ENCODE measurements at places on chromosomes 3 and 15. TPM values are rescaled to one million over a fixed set of nuclear protein-coding genes. Genes with fewer than 3 reads are reported as not detected.

TTLL13 gene
- 0.06 TPM for total RNA-seq

NUSAP1 gene
- 155 TPM for total RNA-seq

GPR171 gene
- not detected for total RNA-seq

LIPC gene
- 0.43 TPM for total RNA-seq

SPATA12 gene
- 0.14 TPM for total RNA-seq

DOCK3 gene
- 0.02 TPM for total RNA-seq

DNA sequence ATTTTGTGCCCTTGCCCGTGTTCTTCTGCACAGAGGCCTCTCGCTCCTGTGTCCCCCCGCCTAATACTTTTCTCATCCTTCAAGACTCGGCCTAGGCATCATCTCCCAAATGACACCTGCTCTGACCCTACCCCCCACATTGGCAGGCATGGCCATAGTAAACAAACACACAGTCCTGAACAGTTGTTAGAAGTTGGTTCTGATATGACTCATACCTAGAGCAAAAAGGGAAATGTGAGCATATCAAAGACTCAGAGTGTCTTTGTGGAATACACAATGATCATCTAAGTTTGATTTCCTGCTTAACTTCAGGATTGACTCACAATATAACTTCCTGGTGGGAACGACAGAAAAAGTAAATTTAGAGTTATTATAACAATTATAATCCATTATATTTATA is 120.5 kb downstream of the POLR2M start:
- no peak for DNase-seq

DNA sequence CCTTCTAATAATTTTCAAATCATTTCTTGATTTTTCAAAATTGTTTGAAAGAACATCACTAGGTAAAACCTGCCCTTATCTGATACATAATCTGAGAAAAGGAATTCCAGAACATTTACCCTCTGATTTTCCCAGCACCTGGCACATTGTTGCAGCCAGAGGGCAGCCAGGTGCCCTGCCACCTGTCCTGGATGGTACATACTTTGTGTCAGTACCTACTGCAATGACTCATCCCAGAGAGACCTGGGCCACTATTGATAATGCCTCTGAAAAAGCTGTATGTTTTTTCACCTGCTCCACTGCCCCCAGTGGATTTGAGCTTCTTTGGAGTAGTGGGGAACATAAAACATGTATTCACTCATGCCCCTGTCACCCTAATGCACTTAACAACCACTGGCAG is 648.9 kb upstream of the GBE1 start:
- no peak for DNase-seq

GRCh38 chr3:128794770-128795649 is 69.0 kb downstream of the RAB7A start:
- DNase-seq, result peak; percentile 61

GRCh38 chr3:38648024-38648658 is 1.3 kb downstream of the SCN5A start:
- no peak for DNase-seq

- DNase-seq, result no peak
These were observed 566.0 kb downstream of the GBE1 start for GRCh38 chr3:81195478-81195877.

DNA sequence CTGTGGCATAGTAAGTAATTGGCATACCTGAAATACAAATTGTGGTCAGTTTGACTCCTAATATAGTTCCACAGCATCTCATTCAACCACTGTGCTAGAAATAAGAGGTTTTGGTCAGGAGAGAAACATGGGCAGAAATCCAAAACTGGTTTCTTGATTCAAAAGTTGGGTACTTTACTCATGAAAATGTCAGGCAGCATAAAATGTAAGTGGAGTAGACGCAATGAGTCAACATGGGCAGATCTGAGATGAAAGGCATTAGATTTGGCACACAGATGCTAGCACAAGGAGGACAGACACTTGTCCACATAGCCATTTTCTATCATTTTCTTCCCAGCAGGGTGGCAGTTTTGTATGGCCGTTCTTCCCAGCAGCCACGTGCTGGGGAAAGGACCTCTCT is 255.8 kb upstream of the CDIN1 start:
- no peak for DNase-seq

- peak; percentile 6 for DNase-seq
These were observed 10.7 kb upstream of the TASOR start for GRCh38 chr3:56693750-56694149.

DNA sequence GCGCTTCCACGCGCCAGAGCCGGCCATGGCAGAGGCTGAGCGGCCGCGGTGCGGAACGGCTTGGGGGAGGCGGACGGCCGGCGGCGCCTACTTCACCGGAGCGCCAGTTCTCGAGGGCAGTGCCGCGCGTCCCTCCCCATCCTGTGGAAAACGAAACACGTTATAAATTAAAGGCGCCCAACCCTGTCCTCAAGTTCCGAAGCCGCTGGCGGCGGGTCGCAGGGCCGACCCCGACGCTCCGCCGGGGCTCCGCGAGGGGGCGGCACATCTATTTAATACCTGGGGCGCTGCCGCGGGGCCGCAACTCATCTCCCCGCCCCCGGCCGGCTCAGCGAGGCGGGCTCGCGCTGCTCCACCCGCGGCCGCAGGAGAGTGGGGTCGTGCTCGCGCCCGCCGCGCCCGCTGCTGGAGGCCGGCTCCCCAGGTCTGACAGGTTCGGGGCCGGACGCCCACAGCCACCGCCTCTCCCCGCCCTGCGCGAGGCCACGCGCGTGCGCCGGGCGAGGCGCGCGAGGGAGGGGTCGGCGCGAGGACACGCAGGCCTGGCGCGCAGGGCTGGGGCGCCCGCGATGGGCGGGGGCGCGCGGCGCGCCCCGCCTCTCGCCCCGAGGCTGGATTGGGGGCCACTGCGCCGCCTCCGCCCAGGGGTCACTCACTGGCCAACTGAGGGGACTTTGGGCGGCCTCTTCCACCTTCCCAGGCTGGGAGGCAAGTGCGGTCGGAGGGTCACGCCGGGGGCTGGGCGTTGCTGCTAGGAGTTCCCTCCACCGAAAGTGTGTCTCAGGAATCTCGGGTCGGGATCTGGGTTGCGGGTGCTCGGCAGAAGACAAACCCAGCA is at the start of gene SLC30A4:
TSS of gene SLC30A4 (minus strand) at position 428 of the 838 bp plus-strand sequence. CDS start at position 27, 401 bp downstream.
- DNase-seq, result peak; percentile 29

- DNase-seq, result peak; percentile 44
These were observed 764 bp downstream of the UACA start for GRCh38 chr15:70762469-70763119.

DNA sequence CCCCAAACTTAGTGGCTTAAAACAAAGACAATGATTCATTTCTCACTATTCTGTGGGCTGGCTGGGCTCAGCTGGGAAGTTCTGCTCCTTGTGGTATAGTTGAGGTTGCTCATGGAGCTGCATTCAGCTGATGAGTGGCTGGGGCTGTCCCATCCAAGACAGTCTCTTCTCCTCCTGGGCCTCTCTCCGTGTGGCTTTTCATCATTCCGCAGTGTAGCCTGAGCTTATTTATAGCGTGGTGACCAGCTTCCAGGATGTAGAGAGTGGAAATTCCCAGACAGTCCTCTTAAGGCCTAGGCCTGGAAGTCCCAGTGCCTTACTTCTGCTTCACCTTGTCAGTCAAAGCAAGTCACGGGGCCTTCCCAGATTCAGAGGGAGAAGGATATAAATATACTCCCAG is 136.7 kb upstream of the DAZL start:
- DNase-seq, result peak; percentile 37

GRCh38 chr15:42627485-42627884 is 52.1 kb downstream of the STARD9 start:
- no peak for DNase-seq

- peak; percentile 25 for DNase-seq
These were observed 204.6 kb upstream of the NR2F2 start for GRCh38 chr15:96125721-96126415.

- no peak for DNase-seq
These were observed 285.1 kb downstream of the IL20RB start for GRCh38 chr3:137242836-137243400.
